ENCODE measurements at places on chromosomes 16 and 17.

- no peak for DNase-seq
Measured at GRCh38 chr16:24701521-24701951, 27.9 kb upstream of the TNRC6A start.

- no peak for DNase-seq
Measured at GRCh38 chr16:1070084-1070863, 2.3 kb upstream of the SSTR5 start.

GRCh38 chr16:75929046-75929445, 202.8 kb upstream of the CPHXL start:
- DNase-seq = no peak

- DNase-seq = no peak
Measured at GRCh38 chr17:58337210-58337599, 8.6 kb upstream of the TSPOAP1 start.

GRCh38 chr17:52235516-52235915, 77.0 kb upstream of the CA10 start:
- no peak for DNase-seq

GRCh38 chr17:56960596-56961538, at the start of gene COIL:
COIL (minus strand) TSS chr17:56961050; CDS start chr17:56961019, 31 bp downstream.
- peak; percentile 92 for DNase-seq

DNA sequence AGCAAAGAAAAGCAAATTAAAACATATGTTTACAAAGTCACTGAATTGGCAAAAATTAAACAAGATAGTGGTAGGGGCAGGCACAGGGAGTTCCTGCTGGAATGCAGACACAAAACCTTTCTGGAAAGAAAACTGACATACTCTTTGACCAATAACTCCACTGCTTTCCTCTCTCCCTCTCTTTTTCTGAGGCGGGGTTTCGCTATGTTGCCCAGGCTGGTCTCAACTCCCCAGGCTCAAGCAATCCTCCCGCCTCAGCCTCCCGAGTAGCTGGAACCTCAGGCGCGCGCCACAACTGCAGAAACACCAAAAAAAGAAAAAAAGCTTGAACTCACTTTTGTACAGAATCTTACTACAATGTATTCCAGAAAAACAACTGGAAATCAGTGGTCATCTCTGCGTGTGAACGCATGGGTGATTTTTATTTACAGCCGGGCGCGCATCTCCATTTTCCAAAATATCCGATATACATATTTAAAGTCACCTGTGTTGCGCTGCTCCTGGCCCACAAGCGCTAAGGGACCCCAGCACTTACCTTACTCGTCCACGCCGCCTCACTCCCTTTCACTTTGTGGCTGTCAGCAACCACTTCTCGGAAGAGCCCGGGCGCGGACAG, 480 bp downstream of the TXNL4B start:
- no peak for DNase-seq

- no peak for DNase-seq
Measured at GRCh38 chr16:11296706-11297491, 15.8 kb upstream of the PRM1 start.

- no peak for DNase-seq
Measured at GRCh38 chr16:28139530-28139929, 72.2 kb downstream of the XPO6 start.

GRCh38 chr17:76943202-76943601, 75.0 kb downstream of the MGAT5B start:
- DNase-seq = no peak
